ENCODE measurements at places on chromosomes 1 and 21.

GRCh38 chr1:234656070-234656895 lies 46.3 kb upstream of the IRF2BP2 start:
- no peak for DNase-seq

DNA sequence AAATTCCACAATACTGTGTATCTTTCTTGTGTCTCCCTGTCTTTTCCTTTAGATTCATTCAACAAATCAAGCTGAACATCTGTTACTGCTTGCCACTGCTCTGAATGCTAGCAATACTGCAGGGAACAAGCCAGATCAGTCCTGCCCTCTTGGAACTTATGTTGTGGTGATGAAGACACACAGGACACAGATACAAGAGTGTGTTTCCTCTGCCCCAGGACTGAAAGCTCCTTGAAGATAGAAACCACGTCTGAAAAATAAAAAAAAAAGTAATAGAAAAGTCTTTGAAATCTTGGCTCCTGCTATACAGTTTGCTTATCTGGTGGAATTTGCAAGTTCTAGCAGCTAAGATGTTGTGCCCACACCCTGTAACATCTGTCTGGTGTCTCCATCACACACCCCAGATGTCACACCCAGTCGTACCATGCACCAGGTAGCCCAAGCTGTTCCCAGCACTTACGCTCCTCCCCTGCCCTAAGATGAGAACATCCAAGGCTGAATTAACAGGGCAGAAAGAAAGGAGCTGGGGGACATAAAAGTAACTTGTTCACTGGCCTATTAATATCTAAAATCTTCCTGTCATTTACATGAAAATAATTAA lies 80.2 kb upstream of the GALNT2 start:
- DNase-seq: no peak

GRCh38 chr1:80170811-80171485 lies 1164.4 kb upstream of the ADGRL4 start:
- DNase-seq: no peak

GRCh38 chr1:6280761-6281451 lies 20.0 kb upstream of the GPR153 start:
- DNase-seq: no peak

DNA sequence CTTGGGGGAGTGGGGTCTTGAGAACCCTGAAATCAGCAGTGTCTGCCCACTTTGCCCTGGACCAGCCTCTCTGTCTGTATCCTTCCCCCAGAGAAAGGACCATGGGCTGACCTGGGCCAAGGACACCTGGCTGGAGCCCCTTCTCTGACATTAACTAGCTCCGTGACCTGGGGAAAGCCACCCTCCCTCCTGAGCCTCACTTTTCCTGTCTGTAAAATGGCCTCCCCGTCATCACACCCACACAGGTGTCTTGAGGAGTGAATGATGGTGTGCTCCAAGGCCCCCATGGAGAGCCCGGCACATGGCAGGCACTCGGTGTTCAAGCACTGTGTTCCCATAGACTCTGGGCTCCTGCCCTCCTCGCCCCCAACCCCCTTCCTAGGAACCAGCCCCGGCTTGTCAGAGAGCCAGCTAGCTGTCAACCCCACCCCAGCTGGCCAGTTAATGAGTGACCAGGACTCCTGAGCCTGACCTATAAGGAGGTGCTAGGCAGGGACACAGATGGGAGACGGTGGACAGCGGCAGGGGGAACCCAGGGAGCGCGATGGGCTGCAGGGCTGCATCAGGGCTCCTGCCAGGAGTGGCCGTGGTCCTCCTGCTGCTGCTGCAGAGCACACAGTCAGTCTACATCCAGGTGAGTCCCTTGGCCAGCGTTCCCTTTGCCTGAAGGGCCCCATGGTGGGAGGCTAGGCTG lies at the start of gene GUCA2B:
GUCA2B (plus strand) TSS at position 504 of the 694 bp plus-strand sequence; CDS start at position 545, 41 bp downstream.
- no peak for DNase-seq

- DNase-seq: no peak
Observed at GRCh38 chr1:84122780-84123382, 21.2 kb upstream of the PRKACB start.

DNA sequence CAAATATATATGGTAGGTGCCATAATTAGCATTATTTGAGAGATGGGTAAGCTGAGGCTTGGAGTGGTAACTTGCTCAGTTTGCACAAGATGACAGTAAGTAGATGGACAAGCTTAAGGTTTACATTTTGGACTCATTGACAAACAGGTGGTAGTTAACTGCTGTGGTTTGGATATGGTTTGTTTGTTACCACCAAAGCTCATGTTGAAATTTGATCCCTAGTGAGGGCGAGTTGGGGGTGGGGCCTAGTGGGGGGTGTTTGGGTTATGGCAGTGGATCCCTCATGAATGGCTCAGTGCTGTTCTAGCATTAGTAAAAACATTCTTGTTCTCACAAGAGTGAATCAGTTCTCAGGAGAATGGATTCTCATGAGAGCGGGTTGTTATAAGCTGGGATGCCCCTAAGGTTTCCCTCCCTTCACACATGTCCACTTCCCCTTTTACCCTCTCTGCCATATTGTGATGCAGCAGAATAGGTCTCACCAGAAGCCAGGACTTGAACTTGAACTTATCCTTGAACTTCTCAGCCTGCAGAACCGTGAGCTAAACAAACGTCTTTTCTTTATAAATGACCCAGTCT lies 6.6 kb upstream of the PRRX1 start:
- no peak for DNase-seq

DNA sequence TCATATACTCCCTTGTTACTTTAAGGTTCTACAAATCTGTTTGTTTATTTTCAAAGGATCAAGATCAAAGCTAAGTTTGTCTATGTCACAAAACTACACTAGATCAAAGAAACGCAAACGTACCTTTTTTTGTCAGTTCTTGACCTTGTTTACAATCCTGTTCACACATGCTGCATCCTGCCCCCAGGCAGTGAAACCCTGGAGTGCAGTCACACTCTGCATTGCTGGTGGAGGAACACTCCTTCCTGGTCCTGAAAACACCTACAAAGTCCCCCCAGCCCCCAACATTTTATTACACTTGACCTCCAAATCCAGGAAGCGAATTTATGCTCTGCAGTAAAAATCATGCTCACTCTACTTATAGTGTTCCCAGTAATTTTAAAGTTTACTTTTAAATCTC lies 2.6 kb downstream of the TNFRSF9 start:
- DNase-seq: no peak

GRCh38 chr1:239478069-239478468 lies 91.7 kb downstream of the CHRM3 start:
- DNase-seq: no peak

- no peak for DNase-seq
Observed at GRCh38 chr1:226655251-226656163, 83.6 kb downstream of the ITPKB start.

DNA sequence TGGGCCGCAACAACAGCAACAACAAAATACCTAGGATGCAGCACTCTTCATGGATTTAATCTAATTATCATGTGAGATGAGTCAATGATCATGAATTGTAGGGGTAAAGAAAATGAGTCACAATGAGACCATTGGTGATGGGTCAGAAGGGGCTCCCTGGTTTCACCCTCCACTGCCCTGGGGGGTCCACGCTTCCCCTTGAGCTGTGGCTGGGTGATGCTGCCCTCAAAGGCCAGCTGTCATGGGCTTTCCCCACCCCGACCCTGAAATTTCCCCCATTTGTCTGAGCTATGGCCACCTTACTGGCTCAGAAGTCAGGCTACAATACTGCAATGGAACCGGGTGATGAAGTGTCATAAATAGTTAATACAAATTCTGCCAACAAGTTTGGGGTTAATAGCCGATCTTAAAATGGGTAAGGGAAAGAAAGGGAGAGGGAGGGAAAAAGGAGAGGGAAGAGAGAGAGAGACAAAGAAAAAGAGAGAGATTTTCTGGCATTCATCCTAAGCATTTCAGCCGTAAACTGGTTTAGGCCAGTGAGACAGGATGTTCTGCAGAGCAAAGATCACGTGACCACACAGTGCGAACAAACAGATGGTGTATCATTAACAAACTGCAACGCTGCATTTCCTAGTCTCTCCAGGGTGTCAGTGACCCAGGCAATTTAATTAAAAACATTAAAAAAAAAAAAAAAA lies 143.4 kb upstream of the ERRFI1 start:
- DNase-seq: no peak

GRCh38 chr1:39707506-39707905 lies 16.3 kb upstream of the HPCAL4 start:
- DNase-seq: no peak

DNA sequence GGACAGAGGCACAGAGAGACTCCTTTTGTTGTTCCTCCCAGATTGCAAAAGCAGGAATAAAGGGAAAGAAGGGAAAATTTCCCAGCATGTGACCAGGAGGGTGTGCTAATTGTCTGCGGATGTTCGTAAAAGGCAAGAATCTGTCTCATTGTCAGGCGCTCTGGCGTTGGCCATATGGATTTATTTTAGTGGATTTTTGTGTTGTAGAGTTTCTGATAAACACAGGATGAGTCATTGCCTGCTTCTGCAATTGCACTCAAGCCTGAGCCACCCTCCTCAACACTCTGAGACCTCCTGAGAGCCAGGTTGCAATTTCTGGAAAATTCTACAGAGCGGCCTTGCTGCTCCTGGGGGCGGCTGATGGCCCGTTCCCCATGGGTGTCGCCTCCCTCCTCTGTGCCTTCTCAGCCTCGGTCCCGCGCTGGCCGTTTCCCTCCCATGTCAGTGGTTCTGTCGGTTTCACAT lies 227.7 kb downstream of the KAZN start:
- no peak for DNase-seq

DNA sequence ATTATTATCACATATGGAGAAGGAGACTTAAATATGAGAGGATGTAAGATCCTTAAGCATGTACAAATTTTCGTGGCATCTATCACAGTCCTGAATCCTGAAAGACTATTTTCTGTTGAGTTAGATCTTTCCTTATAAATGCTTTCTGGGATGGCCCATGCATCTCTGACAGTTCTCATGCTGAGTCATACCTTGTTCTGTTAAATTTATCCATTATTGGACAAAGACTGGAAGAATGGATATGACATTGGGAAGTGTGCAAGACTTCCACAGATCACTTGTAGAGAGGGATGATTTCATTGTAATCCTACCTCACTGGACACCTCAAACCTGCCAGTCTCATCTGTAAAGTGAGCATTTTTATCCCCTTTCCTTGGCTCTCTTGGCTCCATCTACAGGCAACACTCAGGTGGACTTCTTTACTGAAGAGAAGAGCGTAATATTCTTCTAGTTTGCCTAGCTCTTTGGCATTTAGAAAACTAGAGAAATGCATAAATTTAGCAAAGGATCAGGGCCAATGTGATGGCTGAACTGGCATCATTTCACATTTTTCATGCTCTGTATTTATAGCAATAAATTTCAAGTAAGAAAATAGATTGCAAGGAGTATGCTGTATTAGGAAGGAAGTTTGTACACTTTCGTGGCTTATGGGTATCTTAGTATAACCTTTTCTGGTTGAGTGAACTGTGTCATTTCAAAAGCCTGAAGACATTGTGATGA lies 128.2 kb downstream of the NFIA start:
- DNase-seq: no peak

DNA sequence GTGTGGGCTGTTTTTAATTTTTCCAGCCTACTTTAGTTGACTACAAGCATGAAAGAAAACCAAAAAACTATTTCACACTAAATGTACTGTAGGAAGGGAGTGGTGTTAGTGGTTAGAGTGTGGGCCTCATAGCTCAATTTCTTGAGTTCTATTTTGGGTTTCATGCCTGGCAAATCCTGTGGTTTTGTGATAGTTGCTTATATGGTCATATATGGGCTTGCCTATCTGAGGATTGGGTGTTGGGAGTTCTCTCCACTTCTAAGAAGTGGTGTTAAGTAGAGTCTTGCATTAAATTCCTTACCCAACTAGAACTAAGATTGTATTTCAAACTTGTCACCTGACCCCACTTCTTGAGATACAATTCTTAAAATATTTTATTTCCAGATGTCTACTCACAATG lies 37.8 kb upstream of the COL11A1 start:
- no peak for DNase-seq

- no peak for DNase-seq
Observed at GRCh38 chr1:91750398-91750996, 135.5 kb downstream of the TGFBR3 start.

DNA sequence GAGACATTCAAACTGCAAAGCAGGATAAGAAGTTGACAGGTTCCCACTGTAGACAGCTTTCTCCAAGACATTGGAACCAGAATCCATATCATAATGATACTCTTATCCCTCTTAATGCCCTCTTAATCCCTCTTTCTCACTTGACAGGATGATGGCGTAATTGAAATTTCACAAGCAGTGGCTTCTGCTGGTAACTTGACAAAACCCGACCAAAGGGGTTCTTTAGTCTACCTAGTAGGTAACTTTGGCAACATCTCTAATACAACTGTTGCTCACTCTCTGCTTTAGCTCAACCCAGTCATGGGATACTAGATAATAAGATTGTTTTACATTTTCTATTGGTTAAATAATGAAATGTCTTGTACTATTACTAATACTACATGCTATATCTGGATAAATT lies 34.7 kb downstream of the S100A10 start:
- no peak for DNase-seq

- DNase-seq: no peak
Observed at GRCh38 chr1:159829273-159829634, 2.6 kb downstream of the SLAMF8 start.

DNA sequence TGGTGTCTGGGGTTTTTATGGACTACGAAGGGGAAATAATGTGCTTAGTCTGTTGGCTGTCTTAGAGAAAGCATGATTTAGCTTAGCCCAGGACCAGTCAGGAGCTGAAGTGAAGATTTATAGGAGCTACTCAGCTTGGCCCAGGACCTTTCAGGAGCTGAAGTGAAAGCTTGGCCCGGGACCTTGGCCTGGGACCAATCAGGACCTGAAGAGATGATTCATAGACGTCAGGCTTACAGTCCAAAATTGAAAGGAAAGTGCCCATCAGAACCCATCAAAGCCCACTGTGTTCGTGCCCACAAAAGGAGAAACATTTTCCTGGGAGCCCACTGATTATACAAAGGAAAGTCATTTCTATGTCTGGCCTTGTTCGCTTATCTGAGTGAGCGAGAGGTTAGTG lies 35.6 kb downstream of the MSTO1 start:
- no peak for DNase-seq

DNA sequence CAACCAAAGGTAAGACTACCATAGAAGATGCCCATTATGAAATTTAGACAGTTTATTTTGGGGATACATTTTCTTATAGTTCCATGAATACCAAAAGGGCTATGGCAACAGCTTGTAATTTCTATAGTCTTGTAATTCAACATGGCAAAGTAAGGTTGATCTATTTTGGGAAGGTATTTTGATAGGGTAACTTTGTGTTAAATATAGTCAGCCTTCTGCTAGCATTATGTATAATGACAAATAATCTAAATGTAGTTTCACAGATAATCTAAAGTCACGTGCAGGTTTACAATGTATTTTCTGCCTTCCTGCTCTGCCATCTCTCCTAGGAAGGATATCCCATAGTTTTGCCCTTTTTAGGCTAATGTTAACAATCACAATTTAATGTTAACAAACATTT lies 85.9 kb upstream of the DPH5 start:
- DNase-seq: no peak

All from stimulated activated CD8-positive, alpha-beta memory T cell treated with anti-CD3 and anti-CD28 coated beads, Interleukin-7, amount 100 ng/mL, for 1 hour (primary cell).